Activated T-cell treated with anti-CD3 and anti-CD28 coated beads for 48 hours (primary cell): ENCODE measurements at places on chromosomes 5 and 9.

DNA sequence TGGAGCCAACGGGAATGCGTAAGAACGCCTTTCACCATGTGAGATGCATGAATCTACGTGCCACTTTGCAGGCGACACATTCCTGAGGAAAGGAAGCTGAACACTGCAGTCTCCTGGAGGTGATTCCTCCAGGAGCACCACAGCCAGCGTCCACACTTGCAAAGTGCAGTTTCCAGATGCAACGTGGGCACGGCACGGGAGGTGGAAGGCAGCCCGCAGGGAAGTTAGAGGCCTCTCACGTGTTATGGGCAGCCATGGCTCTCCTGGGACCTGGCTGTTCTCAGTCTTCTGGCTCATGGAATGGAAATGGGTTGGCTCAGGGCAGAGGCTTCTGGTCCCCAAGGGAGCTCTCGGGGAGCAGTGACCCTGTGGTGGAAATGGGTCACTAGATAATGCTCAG is 381.0 kb upstream of the IRX4 start:
- no peak for DNase-seq

GRCh38 chr5:142412581-142412980 is 87.8 kb upstream of the SPRY4 start:
- no peak for DNase-seq

- DNase-seq: no peak
Measured at GRCh38 chr5:14449052-14449661, 132.4 kb upstream of the OTULINL start.

DNA sequence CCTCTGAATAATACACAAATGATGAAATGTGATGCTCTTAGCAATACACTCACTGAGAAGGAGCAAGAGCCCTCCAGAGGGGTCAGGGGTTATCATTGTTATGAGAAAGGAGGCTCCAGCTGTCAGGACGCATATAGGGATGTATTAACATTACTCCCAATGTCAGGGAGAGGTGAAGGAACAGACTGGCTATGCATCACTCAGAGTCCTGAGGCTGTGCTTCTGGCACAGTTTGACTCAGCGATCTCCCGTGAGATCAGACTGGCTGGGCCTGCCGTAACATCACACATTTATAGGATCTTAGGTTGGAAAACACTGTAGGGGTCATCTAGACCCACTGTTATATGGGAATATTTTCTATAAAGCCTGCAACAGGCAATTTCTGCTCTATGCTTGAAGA is 226.5 kb upstream of the GLRA1 start:
- no peak for DNase-seq

- no peak for DNase-seq
Measured at GRCh38 chr9:5418481-5418880, 19.2 kb downstream of the PLGRKT start.

- DNase-seq: no peak
Measured at GRCh38 chr9:115466756-115467155, 348.8 kb upstream of the TNC start.

DNA sequence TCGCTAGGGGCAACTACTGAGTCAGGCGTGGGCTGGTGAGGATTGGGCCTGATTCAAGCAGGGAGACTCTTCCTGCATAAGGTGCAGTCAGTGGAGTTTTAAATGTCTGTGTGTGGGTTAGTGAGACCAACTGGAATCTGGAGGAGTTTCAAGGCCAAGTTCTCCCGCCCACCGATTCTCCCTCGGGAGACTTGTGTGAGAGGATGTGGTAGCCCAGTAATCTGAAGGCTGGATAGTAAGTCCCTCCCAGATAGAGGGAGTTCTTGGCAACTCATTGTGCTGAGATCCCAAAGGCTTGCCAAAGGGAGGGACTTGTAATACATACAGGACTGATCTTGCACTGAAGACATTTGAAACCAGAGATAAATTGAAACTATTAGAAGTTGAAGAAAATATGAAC is 51.8 kb downstream of the WDR36 start:
- DNase-seq: no peak

- DNase-seq: no peak
Measured at GRCh38 chr5:134560698-134561097, 35.2 kb downstream of the JADE2 start.

- no peak for DNase-seq
Measured at GRCh38 chr5:163822548-163822947, 317.1 kb downstream of the MAT2B start.

GRCh38 chr9:89795538-89796195 is 190.9 kb downstream of the GADD45G start:
- no peak for DNase-seq

DNA sequence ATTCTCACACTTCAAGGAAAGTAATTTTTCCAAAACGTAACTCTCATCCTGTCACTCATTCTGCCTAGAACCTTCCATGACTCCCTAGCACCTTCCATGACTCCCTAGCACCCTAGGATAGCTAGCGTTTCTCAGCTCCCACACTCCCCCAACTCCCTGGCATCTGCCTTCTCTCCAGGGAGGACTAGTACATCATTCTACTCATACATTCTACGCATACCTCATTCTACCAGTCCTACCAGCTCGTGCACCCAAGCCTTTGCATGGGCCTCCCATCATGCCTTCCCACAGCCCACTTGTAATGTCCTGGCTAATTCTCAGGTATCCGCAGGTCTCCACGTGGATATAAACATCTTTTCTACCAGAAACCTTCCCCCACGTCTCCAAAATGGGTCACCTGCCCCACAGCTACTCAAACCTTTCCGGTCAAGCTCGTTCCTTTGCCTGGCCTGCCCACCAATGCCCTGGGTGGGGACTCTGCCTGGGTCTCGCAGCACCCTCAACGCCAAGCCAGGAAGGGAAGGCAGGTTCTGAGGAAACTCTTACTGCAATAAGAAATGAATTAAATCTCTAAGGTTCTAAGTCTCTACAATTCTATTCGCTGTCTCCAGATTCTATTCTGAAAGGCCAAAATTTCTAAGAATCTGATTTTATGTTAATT is 930 bp downstream of the ANKS6 start:
- no peak for DNase-seq

DNA sequence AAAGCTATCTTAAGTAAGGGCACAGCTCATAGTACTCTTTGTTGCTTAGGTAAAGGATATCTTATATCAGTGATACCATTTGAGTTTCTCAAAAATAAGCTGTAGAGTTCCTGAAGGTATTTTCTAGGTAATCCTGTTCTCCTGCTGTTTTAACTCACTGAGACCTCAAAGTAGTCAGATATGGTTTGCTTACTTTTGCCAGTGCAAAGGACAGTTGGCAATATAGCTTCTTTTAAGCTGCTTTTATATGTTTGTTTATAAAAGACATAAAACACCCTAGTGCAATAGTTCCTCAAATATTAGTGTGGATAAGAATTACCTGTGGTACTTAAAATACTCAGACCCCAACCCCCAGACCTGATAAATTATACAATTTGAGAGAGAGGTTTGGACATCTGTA is 12.1 kb downstream of the NCBP1 start:
- DNase-seq: no peak

GRCh38 chr9:4096121-4096520 is 203.7 kb downstream of the GLIS3 start:
- no peak for DNase-seq
